ENCODE measurements at places on chromosomes 3 and 15. TPM values are rescaled to one million over a fixed set of nuclear protein-coding genes. Genes with fewer than 3 reads are reported as not detected.

- DNase-seq, result no peak
Measured at GRCh38 chr3:84439476-84439875, 519.3 kb upstream of the CADM2 start.

GRCh38 chr3:62503516-62503915 lies 130.2 kb upstream of the FEZF2 start:
- DNase-seq, result no peak

- DNase-seq, result peak; percentile 82
Measured at GRCh38 chr3:50503504-50504342, at the start of gene CACNA2D2. Gene CACNA2D2 (minus strand): TSS chr3:50503634. CDS start chr3:50503423, 211 bp downstream.

GRCh38 chr3:164377466-164377865 lies 700.8 kb downstream of the SI start:
- DNase-seq, result no peak

DNA sequence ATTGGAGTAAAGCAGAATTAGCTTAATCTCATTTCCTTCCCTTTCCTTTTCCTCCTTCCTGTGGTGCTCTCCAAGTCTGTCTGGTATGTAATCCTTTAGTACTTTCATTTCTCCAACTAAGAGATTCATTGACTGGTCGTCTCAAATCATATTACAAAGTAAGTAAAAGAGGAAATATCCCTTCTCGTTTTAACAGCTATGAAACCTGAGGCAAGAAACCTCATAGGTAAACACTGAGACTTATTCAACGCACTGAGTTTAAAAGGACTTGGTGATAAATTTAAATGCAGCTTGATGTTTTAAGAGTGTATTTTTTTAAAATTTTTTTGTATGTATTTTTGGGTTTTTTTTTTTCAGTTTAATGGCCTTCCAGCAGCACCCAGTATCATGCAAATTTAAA lies 117.2 kb upstream of the LRRC3B start:
- no peak for DNase-seq

PLSCR5 gene
- total RNA-seq, result not detected

NECTIN3 gene
- 17.1 TPM for total RNA-seq

Data from stomach (tissue), 19 donors.